ENCODE measurements at places on chromosomes 13 and 19.

DNA sequence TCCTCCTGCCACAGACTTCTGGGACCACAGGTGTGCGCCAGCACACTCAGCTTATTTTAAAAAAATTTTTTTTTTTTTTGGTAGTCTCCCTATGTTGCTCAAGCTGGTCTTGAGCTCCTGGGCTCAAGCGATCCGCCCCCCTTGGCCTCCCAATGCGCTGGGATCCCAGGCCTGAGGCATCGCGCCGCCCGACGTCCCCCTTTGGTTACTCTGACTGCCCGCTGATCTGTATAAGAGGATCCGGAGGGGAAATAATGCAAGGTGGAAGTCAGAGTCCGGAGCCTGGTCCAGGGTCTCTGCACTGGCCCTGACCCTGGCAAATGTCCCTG is 486 bp upstream of the ZNF805 start:
- no peak for DNase-seq

- peak; percentile 70 for DNase-seq
These were observed at the start of gene WIZ for GRCh38 chr19:15449620-15450527. Gene WIZ, minus strand, starts transcription at chr19:15449956. Its CDS starts 1,649 bp downstream, at chr19:15448307.

DNA sequence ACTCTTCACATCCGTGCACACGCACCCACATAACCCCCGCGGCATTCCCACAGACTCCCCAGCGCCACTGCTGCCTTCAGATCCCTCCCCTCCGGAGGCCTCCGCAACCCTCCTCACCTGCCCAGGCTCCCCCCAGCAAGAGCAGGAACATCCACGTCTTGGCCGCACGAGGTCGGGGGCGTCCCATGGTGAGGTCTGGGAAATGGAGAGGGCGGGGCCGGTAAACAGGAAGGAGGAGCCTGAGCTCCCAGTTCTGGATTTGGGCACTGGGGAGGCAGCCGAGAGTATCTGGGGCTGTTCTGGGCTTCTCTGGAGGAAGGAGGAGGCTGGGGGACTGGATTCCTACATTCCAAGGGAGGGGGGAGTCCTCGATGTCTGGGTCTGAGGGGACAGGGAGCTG is 423 bp downstream of the KLK8 start:
- no peak for DNase-seq

GRCh38 chr13:60417734-60418133 is 20.7 kb downstream of the TDRD3 start:
- no peak for DNase-seq

DNA sequence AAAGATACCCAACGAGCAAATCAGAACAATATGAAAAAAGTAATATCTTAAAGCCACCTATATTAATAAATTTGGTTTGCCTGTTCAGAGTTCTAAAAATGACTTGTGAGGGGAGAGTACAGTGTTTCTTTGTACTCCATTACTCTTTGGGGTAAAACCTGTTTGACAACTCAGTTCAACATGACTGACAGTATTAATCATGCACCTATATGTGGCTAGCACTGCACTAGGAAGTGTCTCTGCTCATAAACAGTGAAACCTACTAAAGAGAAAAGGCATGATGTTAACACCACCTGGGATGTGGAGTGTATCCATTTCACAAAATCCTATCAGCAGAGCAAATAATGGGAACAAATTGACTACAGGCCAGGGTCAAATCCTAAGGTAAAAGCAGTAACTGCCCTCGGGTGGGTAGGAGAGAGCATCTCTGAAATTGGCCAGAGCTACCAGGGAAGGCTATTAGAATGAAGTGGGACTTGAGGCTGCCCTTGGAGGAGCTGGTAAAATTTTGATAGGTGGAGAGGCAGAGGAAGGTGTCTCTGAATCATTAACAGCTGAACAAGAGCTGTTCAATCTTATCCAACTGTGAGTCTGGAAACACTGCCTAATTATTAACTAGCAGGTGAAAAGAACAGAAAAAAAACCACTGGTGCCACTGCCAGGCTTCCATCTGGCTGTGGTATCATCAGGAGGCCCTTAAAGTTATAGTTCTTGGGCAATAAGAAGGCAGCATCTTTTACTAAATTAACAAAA is 365.1 kb downstream of the DNAJC15 start:
- DNase-seq: no peak

DNA sequence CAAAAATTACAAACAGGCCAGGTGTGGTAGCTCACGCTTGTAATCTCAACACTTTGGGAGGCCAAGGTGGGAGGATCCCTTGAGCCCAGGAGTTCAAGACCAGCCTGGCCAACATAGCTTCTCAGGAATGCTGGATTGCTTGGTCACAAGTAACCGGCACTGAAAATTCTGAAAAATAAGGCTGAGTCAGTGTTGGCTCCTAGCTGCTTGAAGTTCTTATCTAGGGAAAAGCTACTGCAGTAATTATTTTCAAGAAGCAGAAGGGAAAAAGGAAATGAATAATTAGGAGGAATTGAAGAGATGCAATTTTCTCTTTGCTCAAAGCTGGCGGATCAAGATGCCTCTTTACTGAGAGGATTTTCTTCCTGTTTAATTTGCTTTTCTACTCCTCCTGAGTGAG is 75.0 kb upstream of the GTF3A start:
- DNase-seq: no peak

GRCh38 chr13:26017196-26017921 is 34.5 kb downstream of the SHISA2 start:
- DNase-seq: no peak

GRCh38 chr13:112705286-112705685 is 15.4 kb downstream of the ATP11A start:
- no peak for DNase-seq

DNA sequence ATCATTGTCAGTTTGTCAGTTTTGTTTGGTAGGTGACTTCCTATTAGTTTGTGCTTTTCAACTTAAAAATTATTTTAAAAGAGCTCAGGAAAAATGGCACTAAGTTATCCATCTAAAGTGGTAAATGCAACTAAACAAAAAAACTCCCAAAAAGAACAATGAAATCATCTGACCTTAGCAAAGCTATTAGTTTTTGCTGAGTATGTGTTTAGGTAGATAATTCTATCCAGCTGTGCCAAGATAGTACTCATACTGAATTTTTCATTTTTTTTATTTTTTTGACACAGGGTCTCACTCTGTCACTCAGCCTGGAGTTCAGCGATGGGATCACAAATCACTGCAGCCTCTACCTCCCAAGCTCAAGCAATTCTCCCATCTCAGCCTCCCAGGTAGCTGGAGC is 645.3 kb downstream of the TBC1D4 start:
- DNase-seq: no peak

- DNase-seq: no peak
These were observed 2.4 kb upstream of the APOC4 start for GRCh38 chr19:44939668-44940067.

DNA sequence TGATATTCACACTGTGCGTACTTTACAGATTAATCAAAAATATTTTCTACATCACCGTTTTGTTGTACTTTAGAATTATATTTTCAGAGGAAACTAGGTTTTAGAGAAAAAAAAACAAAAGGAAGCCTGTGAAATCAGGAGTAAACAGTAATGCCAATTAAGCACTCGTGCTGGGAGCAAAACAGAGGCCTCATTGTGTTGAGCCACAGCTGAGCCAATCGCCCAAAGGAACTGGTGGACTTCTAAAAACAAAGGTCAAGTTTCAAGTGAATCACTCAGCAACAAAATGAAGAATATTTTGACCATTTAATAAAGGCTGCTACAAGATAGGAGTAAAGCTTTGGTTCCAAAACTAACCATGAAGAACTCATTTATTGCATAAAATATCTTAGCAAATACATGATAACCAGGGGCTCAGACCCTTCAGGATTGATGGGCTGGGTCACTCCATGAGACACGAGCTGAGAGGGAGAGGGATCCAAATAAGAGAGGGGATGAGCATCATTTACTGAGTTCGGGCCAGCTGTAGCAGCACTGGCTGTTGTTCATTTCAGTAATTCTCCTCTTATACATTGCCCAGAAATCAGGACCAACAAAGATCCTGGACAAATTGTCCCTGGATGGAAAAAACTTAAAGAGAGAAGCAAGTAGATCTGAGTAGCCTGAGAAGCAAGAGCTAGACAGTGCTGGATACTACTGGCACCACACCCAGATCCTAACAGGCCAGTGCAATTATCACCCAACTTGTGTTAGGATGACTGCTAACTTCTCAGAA is 8.3 kb upstream of the NALCN start:
- DNase-seq: peak; percentile 39

GRCh38 chr13:39306639-39307589 is 268.7 kb downstream of the NHLRC3 start:
- no peak for DNase-seq

DNA sequence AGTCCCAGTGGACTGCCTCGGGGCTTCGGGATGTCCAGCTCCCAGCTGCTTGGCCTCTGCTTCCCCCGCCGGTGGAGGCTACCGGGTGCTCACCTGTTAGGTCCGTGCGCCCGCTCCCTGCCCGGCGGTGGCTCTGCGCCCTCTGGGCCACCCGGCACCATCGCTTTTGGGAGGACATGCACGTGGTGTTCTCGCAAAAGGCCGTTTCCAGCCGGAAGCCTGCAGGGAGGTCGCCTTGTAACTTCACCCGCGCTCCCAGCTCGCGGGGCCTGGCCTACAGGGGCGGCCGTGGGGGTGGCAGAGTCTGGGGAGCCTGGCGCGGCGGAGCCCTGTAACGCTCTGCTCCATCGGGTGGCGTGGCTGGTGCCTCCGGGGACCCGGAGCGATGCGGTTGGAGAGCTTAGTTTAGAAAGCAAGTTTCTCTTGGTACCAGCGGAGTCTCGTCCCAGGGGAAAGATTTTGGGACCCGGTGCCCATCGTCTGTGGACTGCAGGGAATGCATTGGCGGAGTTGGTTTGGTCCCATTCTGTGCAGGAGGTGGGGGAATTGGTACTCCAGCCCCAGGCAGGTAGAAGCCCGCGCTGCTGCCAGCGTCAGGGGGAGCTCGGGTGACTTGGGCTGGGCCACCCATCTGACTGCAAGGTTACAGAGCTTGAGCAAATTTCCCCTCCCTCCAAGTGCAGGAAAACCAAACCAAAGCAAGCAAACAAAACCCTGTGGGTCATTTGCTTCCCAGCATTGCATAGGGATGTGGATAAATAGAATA is 673 bp downstream of the SPATA13 start:
- peak; percentile 19 for DNase-seq

DNA sequence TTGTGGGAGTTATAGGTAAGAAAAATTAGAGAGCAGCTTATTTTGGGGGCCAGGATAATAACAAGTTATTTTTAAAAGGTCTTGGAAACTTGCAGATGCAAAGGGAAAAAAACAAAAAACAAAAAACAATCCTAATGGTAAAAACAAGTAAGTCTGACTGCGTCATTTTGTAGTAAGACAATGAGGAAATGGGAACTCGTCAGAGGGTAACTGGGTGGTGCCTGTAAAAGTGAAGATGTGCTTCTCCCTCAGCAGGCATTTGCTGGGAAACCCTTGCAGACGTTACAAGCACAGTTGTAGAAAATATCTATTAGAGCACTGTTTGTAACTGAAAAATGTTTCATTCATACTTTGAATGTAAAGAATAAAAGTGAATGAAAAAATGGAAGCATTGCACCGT is 2.2 kb upstream of the TNFSF13B start:
- DNase-seq: no peak

GRCh38 chr13:93951108-93951507 is 528.4 kb downstream of the DCT start:
- peak; percentile 26 for DNase-seq

- no peak for DNase-seq
These were observed 1.1 kb downstream of the CNN1 start for GRCh38 chr19:11539495-11540365.

GRCh38 chr19:16519230-16519687 is 23.0 kb downstream of the CHERP start:
- no peak for DNase-seq

- no peak for DNase-seq
These were observed 47.6 kb downstream of the CHST8 start for GRCh38 chr19:33669376-33669775.

DNA sequence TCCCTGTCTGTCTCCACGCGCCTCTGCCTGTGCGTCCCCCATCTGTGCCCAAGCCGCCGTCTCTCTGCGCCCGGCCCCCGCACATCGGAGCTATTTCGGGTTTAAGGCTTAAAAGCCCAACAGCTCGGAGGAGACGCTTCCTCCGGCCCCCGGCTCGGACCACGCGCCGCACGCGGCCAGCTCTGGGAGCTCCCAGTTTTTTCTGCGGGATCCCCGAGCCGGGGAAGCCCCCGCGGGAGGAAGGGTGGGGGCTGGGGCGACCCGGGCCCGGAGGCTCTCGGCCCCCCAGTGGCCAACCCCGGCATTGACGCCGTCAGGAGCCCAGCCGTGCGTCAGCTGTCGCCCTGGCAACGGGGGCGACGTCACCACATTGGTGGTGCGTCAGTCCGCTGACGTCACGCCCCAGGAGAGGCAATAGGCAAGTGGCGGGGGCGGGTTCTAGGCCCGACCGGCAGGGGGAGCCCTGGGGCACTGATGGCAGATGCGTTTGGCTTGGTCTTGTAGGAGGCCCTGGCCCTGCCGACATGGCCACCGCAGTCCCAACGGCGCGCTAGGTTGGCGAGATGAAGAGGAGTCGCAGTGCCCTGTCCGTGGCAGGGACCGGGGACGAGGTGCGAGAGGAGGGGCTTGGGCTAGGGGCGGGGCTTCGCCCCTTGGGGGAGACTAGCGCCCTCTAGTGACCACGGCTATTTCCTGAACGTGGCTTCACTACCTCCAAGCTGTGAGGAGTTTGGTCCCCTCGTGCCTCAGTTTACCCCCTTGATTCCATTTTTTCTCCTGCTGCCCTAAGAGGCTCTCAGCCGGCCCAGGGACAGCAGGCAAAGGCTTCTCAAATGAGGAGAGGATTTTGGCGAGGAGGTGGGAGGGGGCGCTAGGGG is 3.7 kb upstream of the PDE4A start:
- DNase-seq: peak; percentile 88

DNA sequence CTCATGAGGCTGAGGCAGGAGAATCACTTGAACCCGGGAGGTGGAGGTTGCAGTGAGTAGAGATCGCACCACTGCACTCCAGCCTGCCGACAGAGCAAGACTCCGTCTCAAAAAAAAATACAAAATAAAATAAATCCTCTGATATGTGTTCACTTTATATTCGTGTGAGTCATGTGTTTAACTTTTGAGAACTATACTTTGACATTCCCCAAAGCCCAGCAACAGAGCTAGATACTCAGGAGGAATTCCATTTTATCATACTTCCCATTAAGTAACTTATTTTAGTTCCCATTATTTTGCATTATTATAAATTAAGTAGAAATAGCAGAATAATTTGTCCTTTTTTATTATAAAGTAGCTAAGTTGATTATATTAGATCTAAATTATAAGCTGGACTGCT is 3.3 kb upstream of the CHAMP1 start:
- DNase-seq: no peak

GRCh38 chr13:94328381-94329041 is 151.0 kb downstream of the DCT start:
- DNase-seq: no peak

DNA sequence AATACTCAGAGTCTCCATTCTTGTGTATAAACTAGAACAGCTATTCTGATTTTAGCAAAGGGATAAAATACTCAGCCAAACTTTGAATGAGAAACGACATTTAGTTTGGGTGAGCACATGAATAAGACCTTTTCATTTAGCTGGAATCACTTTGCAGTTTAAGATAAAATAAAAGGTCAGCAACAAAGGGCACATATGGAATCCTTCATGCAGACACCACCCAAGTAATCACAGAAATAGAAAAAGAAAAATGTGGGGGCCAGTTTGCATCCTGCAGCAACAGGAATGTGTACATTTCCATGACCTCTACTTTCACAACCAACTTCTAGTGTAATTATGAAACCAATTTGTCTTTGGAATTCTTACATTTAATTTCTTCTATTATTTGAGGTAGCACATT is 1637.4 kb downstream of the PCDH9 start:
- DNase-seq: no peak
